ENCODE measurements at places on chromosomes 16 and 17.

- no peak for DNase-seq
These were observed 23.3 kb upstream of the HOXB13 start for GRCh38 chr17:48751733-48752398.

GRCh38 chr16:53859995-53860540 is 156.1 kb downstream of the FTO start:
- no peak for DNase-seq

GRCh38 chr17:82160075-82160474 is 52.6 kb downstream of the CCDC57 start:
- DNase-seq, result no peak

GRCh38 chr17:62649570-62649969 is 22.1 kb downstream of the MRC2 start:
- no peak for DNase-seq

DNA sequence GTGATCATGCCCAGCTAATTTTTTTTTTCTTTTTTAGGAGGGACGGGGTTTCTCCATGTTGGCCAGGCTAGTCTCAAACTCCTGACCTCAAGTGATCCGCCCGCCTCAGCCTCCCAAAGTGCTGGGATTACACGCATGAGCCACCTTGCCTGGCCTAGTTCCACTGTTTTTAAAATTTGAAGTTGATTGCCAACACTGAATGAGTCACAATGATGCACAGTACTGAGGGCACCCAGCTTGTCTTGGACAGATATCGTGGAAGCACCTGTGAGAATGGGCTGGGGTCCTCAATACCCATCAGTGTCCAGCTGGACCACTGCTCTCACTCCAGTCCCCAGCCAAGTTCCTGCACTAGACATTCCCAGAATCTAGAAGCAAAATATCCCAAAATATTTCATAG is 2.5 kb downstream of the KNOP1 start:
- no peak for DNase-seq

- no peak for DNase-seq
These were observed at the start of gene COX6A2 for GRCh38 chr16:31428279-31428597. TSS of gene COX6A2 (minus strand) at chr16:31428360. CDS start at chr16:31428325, 35 bp downstream.

- DNase-seq, result no peak
These were observed 29.6 kb downstream of the NLK start for GRCh38 chr17:28071891-28072606.
